Right renal cortex interstitium (tissue), 3 donors: ENCODE measurements at places on chromosomes 13 and 19.

- no peak for DNase-seq
Measured at GRCh38 chr13:84894749-84895148, 904.5 kb downstream of the SLITRK6 start.

GRCh38 chr13:42702716-42703115 is 78.7 kb upstream of the FAM216B start:
- no peak for DNase-seq

DNA sequence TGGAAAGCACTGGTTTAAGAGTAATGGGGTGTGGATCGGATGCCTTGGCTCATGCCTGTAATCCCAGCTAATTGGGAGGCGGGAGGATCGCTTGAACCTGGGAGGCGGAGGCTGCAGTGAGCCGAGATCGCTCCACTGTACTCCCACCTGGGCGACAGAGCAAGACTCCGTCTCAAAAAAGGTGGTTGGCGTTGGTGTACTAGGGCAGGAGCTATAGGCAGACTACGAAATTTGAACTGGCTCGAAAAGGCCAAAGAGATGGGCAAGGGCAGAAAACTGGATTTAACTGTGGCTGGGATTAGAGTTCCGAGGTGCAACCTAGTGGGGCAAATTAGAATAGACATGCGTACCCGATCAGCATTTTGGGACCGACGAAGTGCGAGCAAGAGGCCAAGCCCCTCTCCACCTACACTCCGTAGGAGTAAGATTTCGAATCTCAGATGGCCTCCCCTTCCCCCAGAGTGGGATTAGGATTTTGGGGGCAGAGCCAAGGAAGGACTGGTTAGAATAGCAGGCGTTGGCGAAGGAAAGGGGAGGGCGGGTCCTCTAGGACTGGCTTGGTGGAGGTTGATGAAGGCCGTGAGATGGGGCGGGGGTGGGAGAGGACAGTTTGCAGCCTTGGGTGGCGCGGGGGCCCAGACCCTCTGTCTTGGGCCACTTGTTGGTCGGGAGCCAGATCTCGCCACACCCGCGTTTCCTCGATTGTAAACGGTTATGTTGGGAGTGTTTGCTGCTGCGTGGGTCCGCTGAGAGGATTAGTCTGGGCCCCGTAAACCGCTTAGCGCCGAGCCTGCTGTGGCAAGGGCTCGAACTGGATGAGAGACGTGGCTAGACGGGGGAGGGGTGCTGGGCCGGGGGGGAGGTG is 2.0 kb upstream of the INAFM1 start:
- no peak for DNase-seq

DNA sequence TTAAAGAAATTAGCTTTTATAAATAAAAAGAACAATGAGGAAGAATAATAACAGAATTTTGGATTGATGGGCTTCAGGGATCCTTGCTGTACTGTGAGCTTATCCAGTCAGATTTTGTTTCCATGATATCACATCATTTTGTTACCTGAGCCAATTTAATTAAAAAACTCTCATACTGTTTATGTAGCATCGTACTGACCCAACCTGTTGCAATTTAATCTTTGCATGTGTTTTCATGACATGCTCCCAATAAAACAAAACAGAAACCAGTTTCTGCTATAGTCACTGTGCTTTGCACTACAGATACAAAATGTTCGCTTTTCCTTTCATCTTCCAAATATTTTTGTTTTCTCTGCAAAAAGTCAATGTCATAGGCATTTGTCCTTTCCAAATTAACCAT is 109.7 kb upstream of the RNF113B start:
- no peak for DNase-seq

DNA sequence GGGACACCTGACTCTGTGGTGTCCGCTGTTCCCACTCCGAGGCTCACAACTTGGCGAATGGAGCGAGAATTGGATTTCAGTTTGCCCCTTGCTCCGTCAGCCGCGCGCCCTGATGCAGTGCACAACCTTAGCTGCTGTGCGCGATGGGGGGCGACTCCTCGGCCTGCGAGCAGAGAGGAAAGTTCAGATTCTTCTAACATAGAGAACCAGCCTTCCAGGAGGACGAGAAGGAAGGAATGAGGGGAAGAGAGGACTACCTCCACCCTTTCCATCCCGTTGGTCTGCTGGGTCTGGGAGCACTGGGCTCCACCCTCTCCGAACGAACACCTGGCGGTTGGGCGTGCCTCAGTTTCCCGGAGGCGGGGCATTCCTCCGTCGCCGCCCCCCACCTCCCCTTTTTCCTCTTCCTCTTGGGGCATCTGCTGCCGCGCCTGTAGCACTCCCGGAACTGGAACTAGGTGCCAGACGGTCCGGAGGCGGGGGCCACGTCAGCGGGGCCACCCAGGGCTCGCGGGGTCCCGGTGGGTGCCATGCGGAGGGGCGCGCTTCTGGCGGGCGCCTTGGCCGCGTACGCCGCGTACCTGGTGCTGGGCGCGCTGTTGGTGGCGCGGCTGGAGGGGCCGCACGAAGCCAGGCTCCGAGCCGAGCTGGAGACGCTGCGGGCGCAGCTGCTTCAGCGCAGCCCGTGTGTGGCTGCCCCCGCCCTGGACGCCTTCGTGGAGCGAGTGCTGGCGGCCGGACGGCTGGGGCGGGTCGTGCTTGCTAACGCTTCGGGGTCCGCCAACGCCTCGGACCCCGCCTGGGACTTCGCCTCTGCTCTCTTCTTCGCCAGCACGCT is at the start of gene KCNK6:
TSS of gene KCNK6 (plus strand) at position 425 of the 838 bp plus-strand sequence. CDS start at position 531, 106 bp downstream.
- no peak for DNase-seq

- no peak for DNase-seq
Measured at GRCh38 chr19:17385878-17386611, 8.0 kb downstream of the CCDC194 start.

GRCh38 chr13:24068472-24068871 is 92.0 kb upstream of the SPATA13 start:
- DNase-seq, result no peak

DNA sequence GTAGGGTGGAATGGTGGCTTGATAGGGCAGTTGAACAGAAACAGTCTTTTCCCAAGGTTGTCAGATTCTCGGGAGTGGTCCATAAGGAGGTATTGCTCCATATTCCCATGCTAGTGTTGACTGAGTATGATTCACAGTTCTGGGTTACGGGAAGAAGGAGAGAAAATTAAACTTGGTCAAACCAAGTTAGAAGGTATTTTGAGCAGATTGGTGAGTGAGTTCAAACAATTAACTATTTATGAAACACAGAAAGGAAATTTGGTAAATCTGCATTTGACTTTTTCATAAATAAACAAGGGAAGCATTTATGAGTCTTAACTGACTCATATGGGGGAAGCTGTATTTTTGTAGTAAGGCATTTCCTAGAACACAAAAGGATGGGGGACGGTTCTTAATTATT is 2419.4 kb downstream of the PCDH9 start:
- DNase-seq, result no peak

DNA sequence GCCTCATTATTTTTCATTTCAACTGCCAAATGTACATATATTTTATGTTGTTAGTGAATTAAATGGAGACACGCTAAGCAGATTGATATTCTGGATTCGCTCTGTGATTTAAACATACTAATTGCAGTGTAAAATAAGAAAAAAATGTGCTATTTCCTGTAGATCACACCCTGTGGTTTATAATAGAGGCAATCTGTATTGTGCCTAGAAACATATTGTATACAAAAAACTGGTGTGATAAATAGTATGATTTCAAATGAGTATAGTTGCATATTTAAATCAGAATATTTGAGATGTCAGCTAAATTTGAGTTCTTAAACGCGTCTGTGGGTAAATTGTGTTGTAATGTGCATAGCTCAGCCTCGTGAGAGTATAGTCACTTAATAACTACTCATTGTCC is 643.9 kb downstream of the TBC1D4 start:
- DNase-seq, result no peak
